A549 treated with Mapracorat at 1 μM for 4 hours (cell line): ENCODE measurements at places on chromosomes 4 and X. TPM values are rescaled to one million over a fixed set of nuclear protein-coding genes. Genes with fewer than 3 reads are reported as not detected.

The GPC3 gene
- not detected in 5 replicates for total RNA-seq

The CDS1 gene
- total RNA-seq = 0.53 to 0.98 TPM (median 0.65 TPM) in 5 replicates

The MAGEC2 gene
- total RNA-seq = not detected in 5 replicates

The NLGN4X gene
- total RNA-seq = 0.04 TPM in 2 of 5 replicates, not detected in the others

The MAGEE2 gene
- total RNA-seq = not detected in 5 replicates

The HS6ST2 gene
- 0.05 to 0.09 TPM (median 0.06 TPM) in 4 of 5 replicates, not detected in the other for total RNA-seq

The CT47B1 gene
- total RNA-seq = not detected in 5 replicates
